Left ventricle myocardium superior (tissue), 1 donor: ENCODE measurements at places on chromosomes 6 and 20. TPM values are rescaled to one million over a fixed set of nuclear protein-coding genes. Genes with fewer than 3 reads are reported as not detected.

GRCh38 chr6:166595061-166595780, 8.7 kb upstream of the RAMACL start:
- DNase-seq: no peak

GRCh38 chr20:7571101-7571500, 369.2 kb downstream of the HAO1 start:
- DNase-seq: no peak

ABHD16B gene
- not detected for total RNA-seq

GRCh38 chr6:145865595-145865994, 51.0 kb upstream of the FBXO30 start:
- no peak for DNase-seq

DNA sequence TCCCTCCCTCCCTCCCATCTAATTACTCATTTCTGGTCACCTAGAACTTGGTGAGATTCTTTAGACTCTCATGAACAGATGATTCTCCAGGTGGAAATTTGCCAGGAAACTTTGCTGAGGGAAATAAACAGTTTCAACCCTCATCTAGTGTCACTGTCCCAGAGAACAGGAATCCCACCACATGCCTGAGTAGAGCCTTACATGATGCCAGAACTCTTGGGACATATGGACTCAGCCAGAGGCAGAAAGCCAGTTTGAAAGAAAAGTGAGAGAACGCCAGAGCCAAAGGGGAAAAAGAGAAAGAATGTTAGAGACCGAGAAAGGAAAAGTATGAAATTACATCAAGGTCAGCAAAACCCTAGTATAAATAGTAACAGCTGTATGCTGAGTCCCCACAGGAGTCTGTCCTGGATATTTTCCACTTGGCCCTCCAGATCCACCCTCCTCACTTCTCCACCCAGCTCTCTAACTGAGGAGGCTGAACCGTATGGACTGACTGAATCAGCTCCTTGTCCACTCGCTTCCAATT, 127.5 kb upstream of the COL21A1 start:
- no peak for DNase-seq

- DNase-seq: no peak
These were observed 7.6 kb downstream of the HLA-DOB start for GRCh38 chr6:32809171-32809570.

EPHA7 gene
- 1.5 TPM for total RNA-seq

- peak; percentile 100 for DNase-seq
These were observed 337 bp upstream of the CBFA2T2 start for GRCh38 chr20:33489495-33490022.

DNA sequence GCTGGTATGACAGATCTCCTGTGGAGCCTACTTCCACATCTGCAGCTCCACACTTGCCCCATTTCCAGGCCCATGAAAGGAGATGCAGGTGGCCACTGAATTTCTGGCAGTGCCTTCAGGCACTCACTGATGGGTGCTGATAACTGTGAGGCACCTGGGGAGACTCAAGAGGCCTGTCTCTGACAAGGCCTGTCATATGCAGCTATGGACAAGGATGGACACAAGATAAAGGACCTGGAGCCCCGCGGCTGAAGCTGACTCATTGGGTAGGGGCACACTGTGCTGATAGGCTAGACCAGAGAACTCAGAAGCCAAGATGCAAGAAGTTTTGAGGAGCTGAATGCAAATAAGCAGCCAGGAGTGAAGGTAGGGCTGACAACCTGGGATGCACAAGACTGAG, 81.0 kb upstream of the LRFN2 start:
- no peak for DNase-seq

- DNase-seq: no peak
These were observed 42.4 kb downstream of the FAM217A start for GRCh38 chr6:4036581-4036980.

- DNase-seq: no peak
These were observed 533.9 kb downstream of the RFPL4B start for GRCh38 chr6:112881027-112881426.

GRCh38 chr6:118743746-118744145, 92.4 kb upstream of the CEP85L start:
- no peak for DNase-seq

DNA sequence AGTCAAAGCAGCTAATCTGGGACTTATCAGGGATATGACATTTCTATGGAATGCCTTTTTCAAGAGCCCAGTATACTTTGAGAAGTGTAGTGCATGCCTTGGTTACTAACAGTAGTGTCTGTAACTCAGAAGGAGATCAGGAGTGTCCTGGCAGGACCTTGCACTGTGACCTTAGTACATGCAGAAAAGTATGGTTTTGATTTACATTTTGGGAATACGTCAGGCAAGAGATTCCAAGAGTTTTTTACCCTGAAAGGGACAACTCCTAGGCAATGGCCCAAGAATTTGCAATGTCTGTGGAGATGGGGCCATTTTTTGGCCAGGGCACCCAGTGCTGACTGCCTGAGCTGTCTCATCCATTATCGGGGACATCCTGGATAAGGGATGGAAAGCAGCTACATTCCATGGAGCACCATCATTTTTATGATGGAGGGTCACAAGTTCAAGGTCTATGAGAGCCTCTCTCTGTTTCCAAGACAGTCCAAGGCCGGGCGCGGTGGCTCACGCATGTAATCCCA, 80.2 kb downstream of the FAM50B start:
- peak; percentile 49 for DNase-seq
